ENCODE measurements at places on chromosomes 11 and 22.

DNA sequence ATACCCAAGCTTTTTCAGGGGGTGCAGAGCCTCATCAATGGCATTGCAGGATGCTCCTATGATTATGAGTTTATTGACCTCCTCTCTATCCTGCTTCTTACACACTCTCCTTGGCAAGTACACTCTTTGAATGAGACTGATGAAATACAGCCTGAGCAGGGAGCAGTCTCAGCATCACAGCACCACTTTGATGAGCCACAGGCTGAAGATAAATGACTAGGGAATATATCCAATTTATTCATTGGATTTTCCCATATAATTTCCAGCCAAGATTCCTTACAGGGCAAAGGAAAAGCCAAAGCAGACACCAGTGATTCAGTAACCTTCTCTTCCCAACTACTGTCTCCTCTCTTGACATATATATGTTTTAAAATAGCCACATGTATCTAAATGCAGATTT is 79.2 kb downstream of the CASP12 start:
- no peak for DNase-seq

- no peak for DNase-seq
Observed at GRCh38 chr22:38017272-38017920, 33.0 kb upstream of the SOX10 start.

DNA sequence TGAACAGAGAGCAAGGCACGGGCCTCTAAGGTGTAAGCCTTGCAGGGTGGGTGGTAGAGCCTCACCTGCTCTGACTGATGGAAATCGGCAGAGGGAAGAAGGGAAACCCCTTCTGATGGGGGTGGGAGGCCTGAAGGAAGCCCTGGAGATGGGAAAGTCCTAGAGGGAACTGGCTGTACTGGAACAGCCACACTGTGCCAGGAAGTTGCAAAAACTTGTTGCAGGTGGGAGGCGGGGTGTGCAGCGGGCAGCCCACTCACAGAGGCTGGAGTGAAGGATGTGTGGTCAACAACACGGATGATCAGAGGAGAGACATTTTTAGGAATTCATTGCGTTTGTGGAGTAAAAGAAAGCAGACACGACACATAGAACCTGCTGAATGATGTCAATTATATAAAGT is 91.3 kb downstream of the ZC3H12C start:
- no peak for DNase-seq

DNA sequence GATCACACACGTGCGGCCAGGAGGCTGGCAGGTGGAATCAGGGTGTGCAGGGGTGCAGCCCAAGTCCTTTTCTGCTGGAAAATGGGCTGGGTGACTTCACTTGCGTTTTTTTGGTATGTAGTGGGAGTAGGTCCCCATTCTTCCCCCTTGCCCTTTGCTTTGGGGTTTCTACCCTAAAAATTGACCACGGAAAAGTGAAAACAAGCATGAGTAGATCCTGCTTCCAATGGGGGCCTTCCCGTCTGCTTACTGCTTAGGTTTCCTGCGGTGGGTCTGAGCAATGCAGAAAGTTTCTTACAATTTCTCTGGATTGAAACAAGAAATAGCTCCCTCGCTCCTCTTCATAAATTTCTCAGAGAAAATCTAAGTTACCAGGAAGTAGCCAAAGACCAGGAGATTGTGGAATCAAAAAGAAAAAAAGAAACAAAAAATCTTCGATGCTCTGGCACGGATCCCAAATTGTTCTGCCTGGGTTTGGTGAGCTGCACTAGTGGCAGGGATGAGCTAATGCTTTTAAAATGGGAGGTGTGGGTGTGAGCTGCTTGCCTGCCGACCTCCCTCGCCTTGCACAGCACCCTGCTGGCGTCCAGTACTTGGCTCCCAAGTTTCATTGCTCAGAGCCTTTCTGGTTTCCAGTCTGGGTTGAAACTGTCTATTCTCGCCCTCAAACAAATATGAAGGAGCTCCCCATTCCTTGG is 2.4 kb downstream of the TIMP3 start:
- DNase-seq = no peak

DNA sequence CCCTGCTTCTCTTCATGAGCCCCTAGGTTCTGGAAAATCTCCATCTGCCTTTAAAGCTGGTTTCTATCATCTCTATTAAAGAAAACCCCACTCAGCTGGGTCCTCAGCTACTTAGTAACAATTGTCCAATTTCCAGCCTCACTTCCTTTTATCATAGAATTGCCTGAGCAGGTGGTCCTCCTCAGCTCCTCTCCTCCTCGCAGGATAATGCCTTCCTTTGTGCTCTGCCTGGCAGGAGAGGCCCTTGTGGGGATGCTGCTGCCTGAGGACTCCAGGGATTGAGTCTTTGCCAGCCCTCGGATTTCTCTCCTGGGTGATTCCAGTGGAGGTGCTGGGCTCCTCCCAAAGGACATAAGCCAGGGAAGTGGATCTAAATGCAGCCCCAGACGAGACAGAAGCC is 448.3 kb downstream of the INSC start:
- DNase-seq = no peak

- no peak for DNase-seq
Observed at GRCh38 chr11:36447514-36447913, 62.6 kb downstream of the TRAF6 start.

- DNase-seq = no peak
Observed at GRCh38 chr11:88704485-88704884, 361.3 kb downstream of the GRM5 start.

- DNase-seq = no peak
Observed at GRCh38 chr22:46369716-46370583, 34.4 kb downstream of the TRMU start.

DNA sequence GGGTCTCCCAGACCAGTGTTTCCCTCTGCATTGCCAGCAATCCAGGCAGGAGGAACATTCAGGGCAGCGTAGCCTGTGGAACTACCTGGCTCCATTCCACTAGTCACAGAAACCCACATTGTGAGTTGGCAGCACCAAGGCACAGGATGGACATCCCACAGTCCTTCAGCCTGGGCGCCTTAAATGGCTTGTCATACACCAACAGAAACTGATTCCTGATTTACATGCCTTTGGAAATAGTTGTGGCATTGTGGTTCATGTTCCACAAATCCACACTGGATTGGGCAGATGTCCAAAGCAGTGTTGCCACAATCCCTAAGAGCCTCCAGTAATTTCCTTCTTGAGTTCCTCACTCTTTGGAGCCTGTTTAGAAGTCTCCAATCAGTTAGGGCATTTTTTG is 225.6 kb downstream of the BLID start:
- DNase-seq = no peak

- DNase-seq = no peak
Observed at GRCh38 chr11:120681434-120682331, 170.1 kb downstream of the GRIK4 start.

- no peak for DNase-seq
Observed at GRCh38 chr11:61667684-61668305, 12.4 kb upstream of the DAGLA start.

DNA sequence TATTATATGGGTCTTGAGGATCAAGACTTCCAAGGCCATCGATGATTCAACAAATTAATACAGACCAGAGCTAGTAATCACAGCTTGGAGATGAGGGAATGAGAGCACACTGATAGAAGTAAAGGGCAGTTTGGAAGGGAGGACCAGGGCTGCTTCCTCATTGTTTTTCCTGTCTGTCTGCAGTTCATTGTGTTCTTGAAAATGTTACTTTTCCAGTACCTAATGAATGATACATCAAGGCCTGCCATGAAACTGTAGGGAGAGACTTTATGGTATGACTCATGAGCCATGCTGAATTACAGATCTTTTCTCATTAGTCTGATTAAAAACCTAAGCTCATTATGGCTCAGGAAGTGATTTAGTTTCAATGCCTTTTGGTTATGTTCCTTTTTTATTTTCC is 855.6 kb downstream of the KCNA4 start:
- DNase-seq = no peak

DNA sequence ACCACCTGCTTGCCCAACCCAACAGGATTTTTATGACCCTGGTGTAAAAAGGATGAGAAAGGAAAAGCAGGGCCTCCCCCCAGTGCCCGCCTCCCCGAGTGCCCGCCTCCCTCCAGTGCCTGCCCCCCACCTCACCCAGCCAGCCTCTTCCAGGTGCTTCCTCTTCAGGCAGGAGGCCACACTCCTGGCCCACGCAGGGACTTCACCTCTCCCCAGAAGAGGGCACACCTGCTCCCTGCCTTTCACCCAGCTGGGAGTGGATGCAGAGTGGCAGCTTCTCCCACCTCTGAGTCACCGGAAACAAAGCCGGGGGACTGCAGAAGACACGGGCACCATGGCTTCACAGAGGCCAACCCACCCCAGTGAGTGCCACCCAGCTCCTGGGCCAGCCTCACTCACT is 16.1 kb downstream of the CPT1A start:
- peak; percentile 56 for DNase-seq

DNA sequence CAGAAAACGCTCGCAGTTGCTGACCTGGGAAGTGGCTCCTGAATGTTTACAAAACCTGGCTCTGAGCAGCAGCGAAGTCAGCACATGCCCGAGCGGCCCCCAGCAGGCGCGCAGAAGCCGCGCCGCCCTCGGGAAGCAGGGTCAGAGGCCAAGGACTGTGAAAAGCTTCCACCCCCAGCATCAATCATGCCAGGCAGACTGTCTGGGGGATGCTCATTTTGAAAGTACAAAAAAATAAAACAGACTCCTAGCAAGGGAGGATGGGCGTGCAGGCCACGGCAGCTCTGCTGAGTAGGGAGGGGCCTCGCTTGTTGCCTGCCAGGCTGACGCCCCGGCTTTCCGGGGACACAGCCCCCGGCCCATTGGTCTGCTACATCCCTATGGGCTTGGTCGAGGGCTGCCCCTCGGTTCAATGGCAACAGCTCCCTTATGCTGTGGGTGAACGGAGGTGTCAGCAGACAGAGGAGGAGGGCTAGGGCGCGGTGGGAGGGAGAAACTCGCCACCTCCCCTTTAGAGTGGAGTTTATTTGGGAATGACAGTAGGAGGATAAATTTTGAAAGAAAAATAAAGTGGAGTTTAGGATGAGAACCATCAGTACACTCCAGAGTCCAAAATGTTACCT is 37.7 kb upstream of the GNB1L start:
- no peak for DNase-seq

GRCh38 chr11:71582309-71582895 is at the start of gene KRTAP5-11:
KRTAP5-11 (minus strand) TSS chr11:71582875; CDS start chr11:71582837, 38 bp downstream.
- DNase-seq = no peak

DNA sequence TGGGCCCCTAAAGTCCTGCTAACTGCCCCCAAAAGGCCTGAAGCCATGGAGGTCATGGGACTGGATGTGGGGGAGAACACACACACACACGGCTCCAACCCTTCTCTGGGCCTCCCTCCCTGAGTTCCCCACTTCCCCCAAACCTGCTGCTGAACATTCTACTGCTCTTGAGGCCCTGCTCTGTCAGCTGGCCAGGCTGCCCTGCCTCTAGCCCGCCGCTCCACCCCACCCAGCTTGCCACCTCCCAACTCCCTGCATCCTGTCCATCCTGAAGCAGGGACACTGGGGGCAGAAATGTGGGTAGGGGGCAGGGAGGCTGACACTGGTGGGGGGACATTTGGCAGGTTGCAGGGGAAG is 1.0 kb downstream of the KCNJ4 start:
- no peak for DNase-seq

- DNase-seq = no peak
Observed at GRCh38 chr11:45859661-45860140, 12.4 kb downstream of the CRY2 start.

GRCh38 chr22:35882211-35883030 is 146.2 kb downstream of the RBFOX2 start:
- DNase-seq = no peak

GRCh38 chr22:40178417-40179409 is 988 bp downstream of the TNRC6B start:
- DNase-seq = no peak
